GM19239 (cell line): ENCODE measurements at places on chromosomes 11 and 22.

DNA sequence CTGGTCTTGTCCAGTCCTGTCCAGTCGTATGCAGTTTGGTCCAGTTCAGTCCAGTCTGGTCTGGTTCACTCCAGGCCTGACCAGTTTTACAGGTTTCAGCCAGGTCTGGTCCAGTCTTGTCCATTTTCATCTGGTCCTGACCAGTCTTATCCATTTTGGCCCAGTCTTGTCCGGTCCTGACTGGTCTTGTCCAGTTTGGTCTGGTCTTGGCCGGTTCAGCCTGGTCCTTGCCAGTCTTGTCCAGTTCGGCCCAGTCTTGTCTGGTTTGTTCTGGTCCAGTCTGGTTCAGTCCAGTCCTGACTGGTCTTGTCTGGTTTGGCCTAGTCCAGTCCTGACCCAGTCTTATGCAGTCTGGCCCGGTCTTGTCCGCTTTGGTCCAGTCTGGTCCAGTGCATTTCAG lies 380.2 kb downstream of the OR4C45 start:
- DNase-seq = no peak

DNA sequence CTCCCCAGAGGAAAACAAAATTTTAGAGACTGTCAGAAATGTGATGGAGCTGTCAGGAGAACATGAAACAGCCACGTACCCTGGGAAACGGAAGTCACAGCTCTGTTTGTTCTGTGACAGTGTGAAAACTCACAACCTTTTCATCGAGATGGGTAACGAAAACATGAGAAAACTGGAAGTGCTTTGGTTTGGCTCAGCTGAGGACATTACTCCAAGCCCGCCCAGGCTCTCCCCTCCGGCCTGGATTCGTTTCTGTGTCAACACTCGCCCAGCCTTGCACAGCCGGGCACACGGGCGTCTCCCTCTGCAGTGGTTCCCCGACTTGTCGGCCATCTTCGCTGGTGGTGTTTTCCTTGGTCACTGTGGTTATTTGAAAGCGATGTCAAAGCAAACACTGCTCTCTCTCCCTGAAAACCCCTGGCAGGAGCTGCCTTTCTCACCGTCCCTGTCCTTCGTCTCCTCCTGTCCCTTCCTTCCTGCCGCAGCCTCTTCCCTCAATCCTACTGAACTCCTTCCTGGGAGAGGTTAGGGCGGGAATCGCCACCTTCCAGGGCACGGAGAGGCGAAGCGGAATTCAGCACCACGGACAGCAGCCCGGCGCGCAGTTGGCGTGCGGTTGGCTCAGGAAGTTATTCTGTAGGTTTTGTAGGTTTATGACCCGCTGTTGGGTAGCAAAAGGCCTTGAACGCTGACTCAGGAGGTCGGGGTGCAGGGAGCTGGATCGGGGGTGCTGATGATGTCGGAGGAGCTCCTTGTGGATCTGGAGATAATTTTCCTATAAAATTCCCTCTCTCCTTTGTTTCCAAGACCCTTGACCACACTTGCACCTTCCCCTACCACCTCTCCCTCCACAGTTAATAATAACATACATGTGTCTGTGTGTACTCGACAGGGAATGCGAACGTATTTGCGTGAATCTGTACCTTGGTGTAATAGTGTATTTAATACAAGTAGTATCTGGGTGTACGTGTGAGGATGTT lies 13.1 kb upstream of the RPS19BP1 start:
- no peak for DNase-seq

GRCh38 chr11:28384418-28384817 lies 276.2 kb downstream of the METTL15 start:
- no peak for DNase-seq

GRCh38 chr11:117221775-117222517 lies 9.9 kb downstream of the PCSK7 start:
- no peak for DNase-seq

DNA sequence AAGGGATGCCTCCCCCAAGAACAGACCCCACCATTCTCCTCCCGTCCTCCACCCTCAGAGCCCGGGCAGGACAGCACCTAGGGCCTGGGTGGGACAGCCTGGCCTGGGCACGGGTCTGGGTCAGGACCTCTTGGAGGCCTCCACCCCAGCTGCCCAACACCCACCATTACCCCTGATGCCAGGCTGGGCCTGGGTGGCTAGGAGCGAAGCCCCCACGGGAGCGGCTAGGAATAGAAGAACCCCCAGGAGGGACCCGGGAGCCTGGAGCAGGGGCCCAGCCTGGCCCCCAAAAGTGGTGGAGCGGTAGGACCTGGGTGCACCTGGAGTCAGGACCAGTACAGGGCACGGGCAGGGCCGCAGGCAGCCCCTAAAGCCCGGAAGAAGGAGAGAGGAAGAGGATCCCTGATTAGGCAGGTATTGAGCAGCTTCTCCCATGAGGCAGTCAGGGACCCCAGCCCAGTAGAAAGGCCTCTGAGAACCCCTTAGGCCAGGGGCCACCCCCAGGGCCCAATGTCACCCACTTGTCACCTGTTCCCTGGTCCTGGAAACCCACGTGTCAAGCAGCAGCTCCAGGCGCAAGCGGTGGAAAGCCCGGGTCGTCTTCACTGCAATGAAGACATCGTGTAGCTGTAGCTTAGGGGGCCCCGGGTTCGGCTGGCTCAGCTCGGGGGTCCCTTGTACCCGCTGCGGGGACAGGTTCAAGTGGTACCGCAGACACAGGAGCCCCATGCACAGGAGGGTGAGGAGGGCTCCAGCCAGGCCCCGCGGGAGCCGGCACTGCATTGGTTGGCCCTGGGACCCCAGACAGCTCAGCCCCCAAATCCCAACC lies 575 bp downstream of the MFNG start:
- DNase-seq = no peak

GRCh38 chr22:33332538-33332937 lies 274.4 kb upstream of the SYN3 start:
- no peak for DNase-seq

DNA sequence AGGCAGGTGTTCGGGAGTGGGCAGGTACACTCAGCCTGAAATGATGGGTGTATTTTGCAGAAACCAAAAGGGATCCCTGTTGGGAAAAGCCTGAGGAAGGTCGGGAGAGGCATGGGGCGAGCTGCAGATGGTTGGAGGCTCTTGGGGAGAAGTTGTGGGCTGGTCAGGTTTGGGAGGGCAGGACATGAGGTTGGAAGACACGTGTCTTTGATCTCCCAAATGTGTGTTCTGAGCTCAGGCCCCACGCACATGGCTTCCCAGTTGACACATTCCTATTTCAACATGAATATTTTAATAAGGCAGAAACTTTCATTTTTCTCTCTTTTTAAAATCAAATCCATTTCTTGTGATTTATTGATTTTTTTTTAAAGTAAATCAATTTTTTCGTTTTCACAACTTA lies 1003.3 kb downstream of the TBC1D22A start:
- no peak for DNase-seq

DNA sequence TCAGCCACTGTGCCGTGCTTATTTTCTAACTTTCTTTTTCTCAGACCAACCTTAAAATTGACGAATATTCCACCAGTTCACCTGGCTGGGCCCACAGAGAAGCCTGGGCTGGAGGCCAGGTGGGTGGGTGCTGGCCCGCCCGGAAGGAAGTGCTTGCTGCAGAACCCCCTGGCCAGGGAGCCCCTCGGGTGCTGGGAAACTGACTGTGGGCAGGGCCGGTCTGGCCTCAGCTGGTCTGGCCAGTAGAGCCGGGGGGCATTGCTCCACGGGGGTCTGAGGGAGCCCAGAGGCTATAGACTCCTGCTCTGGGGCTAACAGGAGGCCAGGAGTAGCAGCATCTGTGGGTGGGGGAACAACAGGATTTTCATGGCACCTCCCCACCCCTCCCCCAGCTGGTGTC lies 6.8 kb upstream of the CHID1 start:
- DNase-seq = no peak

- no peak for DNase-seq
Measured at GRCh38 chr22:42277232-42277753, 6.8 kb upstream of the TCF20 start.
